ENCODE measurements at places on chromosomes 12 and 14. TPM values are rescaled to one million over a fixed set of nuclear protein-coding genes. Genes with fewer than 3 reads are reported as not detected.

- no peak for DNase-seq
Measured at GRCh38 chr12:90229407-90230170, 521.0 kb upstream of the ATP2B1 start.

GRCh38 chr12:22396253-22396652 is 61.7 kb upstream of the ST8SIA1 start:
- no peak for DNase-seq

DNA sequence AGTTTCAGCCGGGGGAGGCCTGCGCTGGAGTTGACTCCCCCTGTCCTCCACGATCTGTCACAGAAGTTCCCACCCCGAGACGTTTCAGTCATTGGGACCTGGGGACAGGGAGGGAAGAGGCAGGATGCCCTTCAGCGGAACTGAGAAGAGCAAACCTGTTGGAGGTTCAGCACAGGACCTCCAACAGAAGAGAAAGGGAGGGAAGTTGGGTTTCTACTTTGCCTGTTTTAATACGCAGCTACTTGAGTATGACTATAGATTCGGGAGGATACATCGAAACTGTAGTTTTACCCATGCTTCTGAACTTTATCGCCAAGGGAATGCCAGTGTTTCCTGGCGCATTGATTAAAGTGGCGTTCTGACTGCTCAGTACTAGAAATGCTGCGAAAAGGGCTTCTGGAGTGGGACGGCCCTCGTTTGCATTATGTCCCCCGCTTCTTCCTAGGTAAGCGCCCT is 2.3 kb upstream of the DUSP6 start:
- peak; percentile 45 for DNase-seq

DNA sequence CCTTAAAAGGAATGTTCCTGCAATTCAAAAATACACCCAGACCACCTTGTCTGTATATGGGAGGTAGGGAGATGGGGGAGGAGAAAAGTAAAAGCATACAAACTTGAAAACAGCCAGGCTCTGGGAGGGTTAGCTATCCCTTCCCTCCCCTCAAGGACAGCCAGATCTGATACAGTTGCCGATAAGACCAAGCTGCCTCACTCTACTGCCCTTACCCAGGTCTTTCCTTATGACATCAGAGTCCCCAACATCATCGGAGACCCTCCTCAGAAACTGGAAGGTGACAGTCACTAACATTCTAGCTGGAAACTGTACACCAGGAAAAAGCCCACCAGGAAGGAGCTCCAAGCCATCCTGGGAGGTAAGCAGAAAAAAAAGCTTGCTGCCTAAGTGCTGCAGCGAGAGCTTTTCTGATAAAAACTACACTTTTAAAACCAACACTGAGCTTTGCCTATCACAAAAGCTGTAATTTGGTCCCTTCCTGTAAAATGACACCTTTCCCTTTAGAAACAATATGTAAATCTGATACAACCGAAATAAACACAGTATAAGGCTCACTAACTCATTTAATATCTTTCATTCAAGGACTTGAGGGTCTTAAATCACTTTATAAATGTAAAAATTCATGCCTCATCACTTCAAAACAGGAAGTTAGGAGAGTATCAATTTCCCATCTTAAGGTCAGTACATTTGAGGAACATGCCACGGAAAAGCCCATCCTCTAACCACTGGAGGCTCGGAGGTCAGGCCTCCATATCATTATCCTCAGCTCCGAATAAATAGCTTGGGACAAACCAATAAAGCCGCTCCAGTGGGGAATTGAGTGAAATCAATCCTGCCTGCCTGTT is 20.4 kb upstream of the PLEKHH1 start:
- no peak for DNase-seq

- no peak for DNase-seq
Measured at GRCh38 chr14:77053046-77053841, 24.7 kb upstream of the IRF2BPL start.

- DNase-seq: no peak
Measured at GRCh38 chr12:15899282-15899870, 11.8 kb upstream of the DERA start.

GRCh38 chr12:20528208-20528607 is 159.9 kb downstream of the PDE3A start:
- no peak for DNase-seq

GRCh38 chr14:24712909-24713308 is 78.9 kb upstream of the GZMB start:
- no peak for DNase-seq

DNA sequence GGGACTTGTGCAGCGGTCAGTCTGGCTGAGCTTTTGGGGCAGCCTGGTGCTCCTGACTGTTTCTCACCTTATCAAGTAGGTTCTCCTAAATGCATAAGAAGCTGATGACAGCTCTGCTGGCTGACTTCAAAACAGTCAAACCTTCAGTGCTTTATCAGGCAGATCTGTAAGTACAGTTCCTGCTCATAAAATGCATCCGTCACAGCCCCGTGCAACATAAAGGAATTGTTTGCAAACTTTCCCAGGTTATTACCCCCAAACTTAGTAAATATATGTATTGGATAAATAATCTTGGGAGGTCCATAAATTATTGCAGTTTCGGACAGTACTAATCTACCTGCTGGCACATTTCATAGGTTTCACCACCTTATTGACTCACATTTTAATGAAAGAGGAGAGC is 10.7 kb downstream of the TUNAR start:
- no peak for DNase-seq

GRCh38 chr14:39229222-39229543 is 4.5 kb upstream of the MIA2 start:
- no peak for DNase-seq

- peak; percentile 31 for DNase-seq
Measured at GRCh38 chr12:103997286-103997900, 31.7 kb downstream of the TDG start.

- DNase-seq: no peak
Measured at GRCh38 chr12:5514016-5514415, 82.1 kb downstream of the NTF3 start.

- DNase-seq: no peak
Measured at GRCh38 chr12:25248137-25248536, 2.6 kb downstream of the KRAS start.

- no peak for DNase-seq
Measured at GRCh38 chr14:78581229-78581628, 411.1 kb downstream of the NRXN3 start.

GRCh38 chr14:102008891-102009290 is 44.5 kb downstream of the DYNC1H1 start:
- DNase-seq: no peak

DNA sequence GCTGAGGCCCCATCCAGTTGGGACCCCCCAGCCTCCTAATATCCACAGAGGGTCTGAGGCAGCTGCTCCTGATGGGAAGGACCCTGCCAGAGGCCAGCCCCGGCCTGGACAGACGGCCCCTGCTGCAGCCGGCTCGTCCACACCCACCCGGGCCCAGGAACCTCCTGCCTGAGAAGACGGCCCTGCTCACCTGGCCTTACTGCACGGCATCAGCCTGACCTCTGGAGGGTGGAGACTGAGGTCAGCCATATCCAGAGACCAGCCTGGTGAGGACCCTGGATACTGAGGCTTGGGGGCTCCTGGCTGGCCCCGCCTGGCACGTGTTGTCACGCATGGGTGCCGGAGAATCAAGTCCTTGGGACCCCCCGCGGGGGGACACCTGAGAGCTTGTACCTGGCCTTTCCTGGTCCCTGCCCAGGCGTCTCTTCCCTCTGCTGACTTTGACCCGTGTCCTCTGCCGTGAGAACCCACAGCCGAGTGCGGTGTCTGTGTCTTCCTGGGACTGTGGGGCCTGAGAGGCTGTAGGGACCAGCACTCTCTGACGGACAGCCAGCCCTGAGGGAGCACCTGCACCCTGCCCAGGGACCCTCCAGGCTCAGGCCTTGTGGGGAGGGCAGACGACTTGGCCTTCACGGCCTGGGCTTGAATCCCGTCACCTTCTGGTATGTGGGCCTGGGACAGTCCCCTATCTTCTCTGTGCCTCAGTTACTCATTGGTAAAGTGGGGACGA is 57.3 kb downstream of the NOC4L start:
- DNase-seq: no peak

Gene CDK2
- 20.1 TPM for polyA plus RNA-seq

Gene NFATC4
- 52.1 TPM for polyA plus RNA-seq

Gene SERPINA3
- polyA plus RNA-seq: 0.12 TPM

Gene PMEL
- polyA plus RNA-seq: 12.5 TPM

Gene ADCY4
- polyA plus RNA-seq: 16.9 TPM

Gene DCN
- polyA plus RNA-seq: 2,121 TPM

Gene DDX24
- 86.5 TPM for polyA plus RNA-seq

Gene MGP
- polyA plus RNA-seq: 279 TPM

Gene TMCC3
- polyA plus RNA-seq: 12.6 TPM

Gene IFNG
- not detected for polyA plus RNA-seq

Gene SPTLC2
- polyA plus RNA-seq: 22.2 TPM
